Liver (tissue), 10 donors: ENCODE measurements at places on chromosomes 13 and 19.
A peak's percentile ranks its signal among the peaks of the same experiment; 100 is the strongest.

- DNase-seq: no peak
These were observed 90.0 kb downstream of the CAB39L start for GRCh38 chr13:49353908-49354307.

DNA sequence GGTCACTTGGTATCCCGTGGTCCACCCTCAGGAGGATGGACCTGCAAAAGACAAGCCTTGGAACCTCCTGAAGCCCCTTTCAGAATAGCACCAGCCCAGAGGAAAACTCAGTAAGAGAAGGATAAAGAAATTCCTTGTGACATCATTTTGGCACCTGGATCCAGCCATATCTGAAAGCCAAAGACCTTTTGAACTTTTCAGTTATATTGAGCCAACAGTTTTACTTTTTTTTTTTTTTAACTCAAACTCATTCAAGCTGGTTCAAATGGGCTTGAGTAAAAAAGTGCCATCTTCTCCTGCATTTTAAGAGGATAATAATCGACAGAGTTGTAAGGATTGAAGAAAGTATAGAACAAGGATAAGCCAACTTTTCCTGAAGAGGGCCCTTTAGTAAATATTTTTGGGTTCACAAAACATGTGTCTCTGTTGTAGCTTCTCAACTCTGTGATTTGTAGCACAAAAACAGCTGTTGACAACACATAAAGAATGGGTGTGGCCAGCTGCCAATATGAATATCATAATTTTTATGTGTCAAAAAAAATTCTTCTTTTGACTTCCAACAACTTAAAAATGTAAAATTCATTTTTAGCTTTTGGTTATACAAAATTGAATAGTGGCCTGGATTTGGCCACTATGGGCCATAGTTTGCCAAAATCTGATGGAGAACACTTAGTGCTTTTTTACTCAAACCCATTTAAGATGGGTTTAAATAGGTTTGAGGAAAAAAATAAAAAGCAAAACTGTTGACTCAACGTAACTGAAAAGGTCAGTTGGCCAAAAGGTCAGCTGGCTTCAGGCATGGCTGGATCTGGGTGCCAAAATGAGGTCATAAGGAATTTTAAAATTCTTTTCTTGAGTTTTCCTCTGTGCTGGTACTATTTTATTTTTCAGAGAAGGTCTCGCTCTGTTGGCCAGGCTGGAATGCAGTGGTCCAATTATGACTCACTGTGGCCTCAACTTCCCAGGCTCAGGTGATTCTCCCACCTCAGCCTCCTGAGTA, 50.7 kb downstream of the ACSBG2 start:
- DNase-seq: no peak

DNA sequence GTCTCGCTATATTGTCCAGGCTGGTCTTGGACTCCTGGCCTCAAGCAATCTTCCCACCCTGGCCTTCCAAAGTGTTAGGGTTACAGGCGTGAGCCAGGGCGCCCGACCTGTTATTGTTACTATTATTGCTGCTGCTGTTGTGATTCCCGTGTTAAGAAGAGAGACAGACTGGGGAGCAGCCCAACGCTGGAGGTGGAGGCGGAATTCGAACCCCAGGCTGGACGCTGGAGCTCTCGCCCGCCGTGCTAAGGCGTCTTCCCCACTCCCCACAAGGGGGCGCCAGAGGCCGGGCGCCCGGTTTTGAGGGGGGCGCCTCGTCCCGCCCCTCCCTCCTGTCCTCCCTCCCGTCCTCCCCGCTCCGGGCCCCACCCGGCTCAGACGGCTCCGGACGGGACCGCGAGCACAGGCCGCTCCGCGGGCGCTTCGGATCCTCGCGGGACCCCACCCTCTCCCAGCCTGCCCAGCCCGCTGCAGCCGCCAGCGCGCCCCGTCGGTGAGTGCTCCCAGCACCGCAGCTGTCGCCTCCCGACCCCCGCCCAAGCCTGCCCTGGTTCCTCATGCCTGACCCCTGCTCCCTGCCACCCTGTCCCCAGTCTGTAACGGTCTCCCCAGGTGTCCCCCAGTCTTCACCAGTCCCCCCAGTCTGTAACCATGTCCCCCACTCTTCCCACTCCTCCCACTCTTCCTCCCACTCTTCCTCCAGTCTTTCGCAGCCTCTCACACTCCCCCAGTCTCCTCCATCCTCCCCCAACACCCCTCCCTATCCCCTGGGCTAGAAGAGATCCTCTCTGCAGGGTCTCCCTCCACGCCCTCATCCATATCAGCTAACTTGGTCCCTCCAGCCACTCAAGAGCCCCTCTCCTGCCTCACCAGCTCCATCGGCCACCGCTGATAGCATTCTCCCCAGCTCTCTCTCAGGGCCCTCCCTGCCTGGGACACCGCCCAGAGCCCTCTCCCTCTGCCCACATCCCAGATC, at the start of gene EHD2:
EHD2 (plus strand) TSS at position 377 of the 976 bp plus-strand sequence. CDS start 3,191 bp downstream, outside the sequence.
- DNase-seq: peak; percentile 55

DNA sequence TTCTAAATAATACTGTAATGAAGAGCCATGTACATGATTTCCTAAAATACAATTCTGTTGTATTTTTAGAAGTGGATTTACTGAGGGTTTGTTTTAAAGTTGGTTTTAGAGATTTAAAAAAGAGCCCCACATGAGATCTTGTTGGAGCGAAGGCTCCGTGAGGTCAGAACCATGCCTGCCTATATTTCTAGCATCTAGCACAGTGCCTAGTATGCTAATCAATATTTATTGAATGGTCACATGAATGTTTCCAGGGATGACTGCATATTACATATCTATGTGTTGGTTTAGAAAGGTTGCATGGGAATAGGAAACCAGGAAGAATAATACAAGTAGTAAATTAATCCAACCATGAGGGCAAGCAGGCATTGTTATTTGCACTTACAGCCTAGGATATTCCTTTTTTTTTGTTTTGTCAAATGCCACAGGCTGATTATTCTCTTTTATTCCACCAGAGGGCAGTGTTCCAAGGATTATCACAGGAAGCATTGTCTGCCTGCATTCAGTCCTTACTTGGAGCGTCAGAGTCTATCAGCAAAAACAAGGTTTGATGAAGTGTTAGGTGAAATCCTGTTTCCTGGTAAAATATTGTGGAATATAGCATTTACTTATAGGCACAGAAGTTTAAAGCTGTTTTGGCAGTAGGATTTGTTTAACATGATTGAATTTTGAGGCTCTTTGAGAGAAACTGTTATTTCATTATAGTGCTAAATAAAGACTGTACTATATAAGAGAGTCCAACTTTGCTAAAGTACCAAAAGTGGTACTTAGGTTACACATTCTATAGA, 46.8 kb downstream of the COG3 start:
- no peak for DNase-seq

- no peak for DNase-seq
These were observed 1158.0 kb downstream of the EFNB2 start for GRCh38 chr13:105377452-105377851.

- no peak for DNase-seq
These were observed 66.3 kb downstream of the KDM4B start for GRCh38 chr19:5035105-5035761.

- DNase-seq: no peak
These were observed 388.3 kb downstream of the COG6 start for GRCh38 chr13:40043764-40044163.

DNA sequence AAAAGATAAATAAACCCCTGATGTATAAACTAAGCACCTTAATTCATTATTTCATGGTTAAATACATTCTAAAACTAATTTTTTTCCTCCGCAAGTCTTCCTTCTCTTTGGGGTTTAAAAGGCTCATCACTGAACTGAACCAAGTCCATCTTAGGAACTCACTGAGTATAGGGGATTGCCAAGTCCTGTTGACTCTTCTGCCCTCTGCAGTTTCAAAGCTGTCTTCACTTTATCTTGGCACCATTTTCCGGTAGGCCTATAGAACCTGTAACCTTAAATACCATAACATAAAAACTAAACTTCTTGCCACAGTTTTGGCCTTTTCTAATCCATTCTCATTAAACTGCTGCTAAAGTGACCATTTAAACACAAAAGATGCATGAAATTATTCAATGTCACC, 66.5 kb upstream of the USPL1 start:
- DNase-seq: no peak

- DNase-seq: no peak
These were observed 1.6 kb upstream of the EBI3 start for GRCh38 chr19:4227771-4228170.

DNA sequence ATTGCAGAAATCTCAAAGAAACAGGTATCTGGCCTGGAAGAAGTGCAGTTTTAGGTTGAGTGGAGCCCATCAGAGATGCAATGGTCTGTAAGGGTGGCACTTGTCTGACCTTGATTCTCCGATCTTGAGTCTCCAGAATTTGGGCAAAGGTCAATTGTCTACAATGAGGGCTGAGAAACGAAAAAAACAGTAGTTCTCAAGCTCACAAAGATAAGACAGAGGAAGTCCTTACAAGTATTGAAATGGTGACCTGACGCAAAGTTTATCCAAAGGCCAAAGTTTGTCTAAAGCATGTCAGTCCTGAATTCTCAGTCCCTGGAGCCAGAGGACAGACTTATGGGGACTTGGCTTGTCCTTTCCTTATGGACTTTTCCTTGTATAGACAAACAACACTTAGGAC, 40.3 kb downstream of the CYSLTR2 start:
- DNase-seq: no peak

DNA sequence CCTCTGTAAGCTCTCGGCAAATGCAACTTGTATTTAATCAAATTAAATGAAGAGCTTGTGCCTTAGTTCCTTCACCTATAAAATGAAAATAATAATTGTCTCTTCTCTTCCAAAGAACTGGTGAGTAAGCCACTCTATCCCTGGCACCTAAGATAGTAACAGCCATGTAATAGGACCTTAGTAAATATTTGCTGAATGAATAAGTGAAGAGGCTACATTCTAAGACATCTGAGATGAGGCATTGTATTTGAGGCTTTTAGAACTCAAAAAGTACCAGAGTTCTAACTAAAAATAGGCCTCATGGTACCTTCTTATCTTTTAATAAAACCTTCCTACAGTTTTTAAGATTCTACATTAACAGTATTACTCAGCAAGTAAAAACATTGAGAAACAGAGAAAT, 17.3 kb upstream of the DCLK1 start:
- DNase-seq: no peak

GRCh38 chr19:38224014-38224862, at the start of gene DPF1:
Gene DPF1, minus strand, starts transcription at chr19:38224222. Its CDS starts 80 bp downstream, at chr19:38224142.
- DNase-seq: peak; percentile 54

DNA sequence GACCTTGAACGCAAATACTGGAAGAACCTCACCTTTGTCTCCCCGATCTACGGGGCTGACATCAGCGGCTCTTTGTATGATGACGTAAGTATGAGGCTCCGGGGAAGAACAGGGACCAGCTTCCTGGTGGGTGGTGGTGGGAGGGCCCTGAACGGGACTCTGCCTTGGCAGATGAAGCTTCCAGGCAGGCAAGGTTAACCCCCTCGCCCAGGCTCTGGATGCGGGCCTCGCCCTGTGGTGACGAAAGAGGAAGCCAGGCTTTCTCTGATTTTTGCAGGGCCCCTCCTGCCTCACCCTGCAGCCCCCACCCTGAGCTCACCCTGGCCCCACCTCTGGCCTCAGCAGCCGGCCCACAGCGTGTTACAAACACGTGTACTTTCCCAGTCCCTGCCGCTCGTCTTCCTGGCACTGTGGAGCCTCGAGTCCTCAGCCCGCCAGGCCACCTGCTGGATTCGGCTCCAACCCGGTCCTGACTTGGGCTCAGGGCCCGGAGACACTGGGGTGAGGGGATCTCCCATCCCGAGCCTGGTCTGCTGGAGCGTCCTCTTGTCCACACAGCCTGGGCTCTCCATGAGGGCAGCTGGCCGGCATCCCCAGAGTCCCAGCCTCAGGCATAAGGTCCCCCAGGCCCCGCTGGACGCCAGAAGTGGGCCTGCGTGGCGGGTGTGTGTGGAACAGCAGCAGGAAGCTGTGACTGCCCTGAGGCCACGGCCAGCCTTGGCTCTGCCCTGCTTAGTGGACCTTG, 72.4 kb downstream of the KDM4B start:
- DNase-seq: no peak

DNA sequence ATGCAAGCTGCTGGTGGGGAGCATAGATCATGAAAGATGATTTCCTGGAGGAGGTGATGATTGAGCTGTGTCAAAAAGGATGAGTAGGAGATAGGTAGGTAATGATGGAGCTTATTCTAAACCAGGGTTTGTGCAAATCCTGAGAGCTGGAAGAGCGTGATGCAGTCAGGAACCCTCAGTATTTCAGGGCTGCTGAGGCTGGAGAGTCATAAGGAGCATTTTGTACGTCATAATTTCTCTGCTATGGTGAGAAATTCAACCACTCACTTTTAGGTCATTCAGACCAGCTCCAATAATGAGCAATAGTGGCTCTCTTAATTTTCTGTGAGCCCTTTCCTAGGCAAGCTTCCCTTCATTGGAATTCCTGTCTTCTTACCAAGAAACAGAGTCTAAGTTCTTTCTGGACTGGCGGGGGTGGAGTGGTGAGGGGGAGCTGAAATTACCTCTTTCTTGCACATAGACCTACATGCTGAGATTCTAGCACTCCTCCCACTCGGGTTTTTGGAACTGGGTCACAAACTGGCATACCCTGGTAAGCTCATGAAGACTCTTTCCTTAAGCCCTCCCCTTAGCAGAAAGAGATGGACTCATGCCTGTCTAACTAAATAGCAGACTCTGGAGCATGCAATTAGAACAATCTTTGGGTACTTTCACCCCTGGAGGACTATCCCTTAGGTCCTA, 62.2 kb upstream of the MYCBP2 start:
- DNase-seq: no peak

- DNase-seq: no peak
These were observed 741 bp upstream of the TUBGCP3 start for GRCh38 chr13:112588490-112589297.

GRCh38 chr13:113996912-113997745, 23.3 kb upstream of the C13orf46 start:
- DNase-seq: no peak

- no peak for DNase-seq
These were observed 54.8 kb upstream of the MIR17HG start for GRCh38 chr13:91292630-91293221.

DNA sequence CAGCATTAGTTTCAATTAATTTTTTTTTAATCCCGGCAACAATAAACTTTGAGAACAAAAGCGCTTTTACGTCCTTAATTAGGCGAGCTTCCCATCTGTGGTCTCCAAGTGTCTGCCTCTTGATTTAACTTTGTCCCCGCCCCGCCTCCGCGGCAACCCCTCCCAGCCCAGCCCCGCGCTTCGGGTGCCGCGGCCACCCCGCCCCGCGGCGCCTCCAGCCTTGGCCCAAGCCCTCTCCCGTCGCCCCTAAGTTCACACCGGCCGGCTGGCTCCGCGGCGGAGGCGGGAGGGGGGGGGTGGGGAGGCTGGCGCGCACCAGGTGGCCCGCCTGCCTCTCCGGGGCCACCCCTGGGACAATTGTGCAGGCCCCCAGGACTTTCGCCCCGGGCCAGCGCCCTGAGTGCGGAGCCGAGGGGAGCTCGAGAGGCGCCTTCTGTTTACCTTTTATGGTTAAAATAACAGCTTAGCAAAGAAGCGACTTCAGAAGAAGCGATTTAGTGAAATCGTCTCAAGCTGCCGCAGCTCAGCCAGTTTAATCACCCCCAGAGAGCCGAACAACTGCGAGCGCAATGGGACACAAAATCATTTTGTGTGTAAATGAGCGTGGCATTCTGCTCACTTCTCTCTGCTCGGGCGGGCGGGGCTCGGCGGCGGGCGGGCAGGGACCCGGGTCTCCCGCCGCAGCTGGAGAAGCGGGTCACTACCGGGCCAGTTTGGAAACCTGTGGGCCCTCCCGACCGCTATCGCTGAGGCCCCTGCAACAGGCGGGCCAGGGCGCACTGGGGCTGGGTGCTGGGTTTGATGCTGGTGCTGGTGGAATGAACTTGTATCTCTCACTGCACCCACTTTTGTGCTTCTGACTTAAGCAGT, 1.4 kb downstream of the KCTD15 start:
- DNase-seq: peak; percentile 45

GRCh38 chr19:28425046-28425931, 787.7 kb downstream of the UQCRFS1 start:
- DNase-seq: no peak
